ENCODE measurements at places on chromosomes 11 and 22. TPM values are rescaled to one million over a fixed set of nuclear protein-coding genes. Genes with fewer than 3 reads are reported as not detected.

GRCh38 chr11:76631566-76632308 is 38.8 kb downstream of the LRRC32 start:
- no peaks in the 10 kb centered on the region for H3K27me3 ChIP-seq
- DNase-seq, result no peak
- no peak overlapping the region for H3K27ac ChIP-seq
- H3K36me3 ChIP-seq, result no peaks in the 10 kb centered on the region

GRCh38 chr22:46576556-46577367 is 39.3 kb upstream of the CELSR1 start:
- peak overlapping the region; percentile 67 for H3K27ac ChIP-seq
- no peaks in the 10 kb centered on the region for H3K36me3 ChIP-seq
- H3K4me1 ChIP-seq, result peaks cover 28% of the 10 kb centered on the region
- peak overlapping the region; percentile 66 for H3K4me3 ChIP-seq
- no peak for DNase-seq

DNA sequence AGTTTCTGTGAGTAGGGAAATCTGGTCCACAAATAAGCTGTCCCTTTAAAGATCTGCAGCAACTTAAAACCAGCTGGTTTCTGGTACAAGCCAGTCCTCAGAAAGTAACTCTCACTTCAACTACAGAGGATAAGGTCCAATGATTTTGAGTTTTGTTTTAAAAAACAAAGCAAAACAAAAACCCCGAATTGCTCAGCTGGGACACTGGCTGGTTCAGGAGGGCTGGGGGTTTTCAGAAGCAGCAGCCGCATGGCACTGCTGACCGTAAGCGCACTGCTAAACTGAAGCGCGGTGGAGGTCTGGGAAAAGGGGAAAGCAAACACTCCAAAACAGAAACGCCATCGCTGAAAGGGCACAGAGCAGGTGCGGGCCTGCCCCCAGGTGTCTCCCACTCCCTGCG is 59.7 kb downstream of the MICAL3 start:
- no peak overlapping the region for H3K27ac ChIP-seq
- no peaks in the 10 kb centered on the region for H3K4me1 ChIP-seq
- no peak overlapping the region for H3K4me3 ChIP-seq

GRCh38 chr22:27273436-27273835 is 528.1 kb downstream of the MN1 start:
- no peaks in the 10 kb centered on the region for H3K4me1 ChIP-seq
- no peak overlapping the region for H3K27ac ChIP-seq
- H3K27me3 ChIP-seq, result peaks cover 47% of the 10 kb centered on the region
- H3K4me3 ChIP-seq, result no peak overlapping the region
- no peaks in the 10 kb centered on the region for H3K36me3 ChIP-seq

DNA sequence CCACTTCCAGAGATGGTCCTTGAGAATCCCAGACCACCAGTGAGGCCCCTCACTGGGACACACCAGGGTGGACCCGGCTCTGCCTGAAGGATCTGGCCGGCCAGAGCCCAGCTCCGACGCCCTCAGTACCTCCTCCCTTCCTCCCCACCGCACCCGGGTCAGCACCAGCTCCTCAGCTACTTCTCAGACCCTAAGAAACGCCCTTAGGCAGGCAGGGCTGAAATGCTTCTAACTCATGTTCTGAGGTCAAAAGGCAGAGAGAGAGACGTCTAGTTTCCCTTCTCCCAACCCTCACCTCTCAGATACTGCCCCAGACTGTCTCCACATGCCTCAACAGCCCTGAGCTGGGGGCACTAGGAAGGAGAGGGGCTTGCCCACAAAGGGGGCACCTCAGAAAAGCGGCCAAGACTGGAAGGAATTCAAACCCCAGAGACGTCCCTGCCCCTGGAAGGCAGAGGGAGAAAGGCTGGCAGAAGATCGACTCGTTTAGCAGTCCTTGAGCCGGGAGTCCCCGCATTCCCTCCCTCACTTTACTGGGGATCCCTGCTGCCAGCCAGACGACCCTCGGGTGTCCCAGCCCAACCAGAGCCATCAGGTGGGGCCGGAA is 539 bp downstream of the USH1C start:
- peaks cover 55% of the 10 kb centered on the region for H3K27me3 ChIP-seq
- no peaks in the 10 kb centered on the region for H3K36me3 ChIP-seq
- H3K4me1 ChIP-seq, result no peaks in the 10 kb centered on the region
- no peak overlapping the region for H3K4me3 ChIP-seq
- no peak for DNase-seq

The PGA5 gene
- 0.47 TPM for total RNA-seq

The RASGRP2 gene
- 10.8 TPM for total RNA-seq

The CASP5 gene
- total RNA-seq, result 0.50 TPM
